T follicular helper cell (primary cell): ENCODE measurements at places on chromosomes 2 and 18.

DNA sequence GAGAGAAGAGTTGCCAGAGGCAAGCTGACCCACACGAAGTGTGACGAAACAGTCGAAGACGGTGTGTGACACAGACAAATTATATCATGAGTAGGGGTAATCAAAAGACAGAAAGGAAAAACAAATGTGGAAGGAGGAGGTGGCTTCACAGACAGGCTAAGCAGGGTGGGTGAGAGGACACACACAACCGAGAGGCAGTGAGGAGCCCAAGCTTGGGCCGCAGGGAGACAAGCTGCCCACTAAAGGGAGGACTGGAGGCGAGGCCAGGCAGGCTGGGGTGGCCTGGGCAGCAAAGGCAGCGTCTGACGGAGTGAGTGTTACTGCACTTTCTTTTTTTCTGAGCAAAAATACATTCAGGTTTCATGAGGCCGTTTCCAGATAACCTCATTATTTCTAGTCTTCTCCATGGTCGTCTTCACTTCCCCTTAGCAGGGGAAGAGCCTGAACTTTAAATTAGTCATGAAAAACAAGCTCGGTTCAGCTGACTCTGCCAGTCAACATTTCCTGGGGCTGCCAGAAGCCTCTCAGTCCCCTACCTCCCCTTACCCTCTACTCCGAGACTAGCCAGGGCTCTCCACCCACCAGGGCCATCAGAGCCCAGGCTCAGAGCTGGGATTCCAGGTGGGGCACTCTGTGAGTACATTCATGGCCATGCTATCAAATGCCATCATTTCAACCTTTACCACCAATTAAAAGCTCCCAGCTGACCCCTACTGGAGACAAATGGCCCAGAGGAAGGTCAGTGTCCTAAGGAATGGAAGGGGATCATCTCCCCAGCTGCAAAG, 13.8 kb upstream of the ZFP36L2 start:
- DNase-seq: no peak

DNA sequence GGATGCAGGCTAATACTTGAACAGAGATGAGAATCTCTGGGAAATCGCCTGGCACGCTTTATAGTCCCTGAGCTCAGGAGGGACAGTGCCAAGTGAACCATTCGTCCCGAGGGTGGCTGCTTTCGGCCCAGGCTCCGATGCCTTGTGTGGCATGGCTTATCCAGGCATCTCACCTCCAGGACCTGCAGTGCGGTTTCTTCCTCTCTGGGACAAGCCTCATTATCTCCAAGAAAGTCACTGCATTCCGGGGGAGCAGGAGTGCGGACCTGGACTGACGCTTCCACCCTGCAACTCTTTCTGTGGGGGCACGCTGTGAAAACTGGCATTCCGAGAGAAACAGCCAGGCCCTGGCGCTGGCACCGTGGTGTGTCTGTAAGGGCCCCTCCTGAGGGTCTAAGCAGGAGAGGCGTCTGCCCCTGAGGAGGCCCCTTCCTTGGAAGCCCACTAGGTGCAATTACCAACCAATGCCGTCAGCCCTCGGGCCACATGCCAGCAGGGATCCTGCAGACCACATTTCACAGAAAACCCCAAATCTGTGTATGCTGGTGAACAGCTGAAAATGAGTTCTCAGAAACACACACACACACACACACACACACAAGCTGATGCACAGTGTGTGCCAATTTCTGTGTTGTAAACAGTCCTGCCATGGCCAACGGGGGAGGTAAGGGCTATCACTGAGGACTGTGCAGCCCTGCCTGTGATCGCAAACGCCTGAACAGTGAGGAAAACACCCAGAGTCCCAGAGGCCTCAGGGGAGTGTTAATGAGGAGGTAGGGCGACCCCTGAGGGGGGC, 351.9 kb upstream of the SALL3 start:
- no peak for DNase-seq

DNA sequence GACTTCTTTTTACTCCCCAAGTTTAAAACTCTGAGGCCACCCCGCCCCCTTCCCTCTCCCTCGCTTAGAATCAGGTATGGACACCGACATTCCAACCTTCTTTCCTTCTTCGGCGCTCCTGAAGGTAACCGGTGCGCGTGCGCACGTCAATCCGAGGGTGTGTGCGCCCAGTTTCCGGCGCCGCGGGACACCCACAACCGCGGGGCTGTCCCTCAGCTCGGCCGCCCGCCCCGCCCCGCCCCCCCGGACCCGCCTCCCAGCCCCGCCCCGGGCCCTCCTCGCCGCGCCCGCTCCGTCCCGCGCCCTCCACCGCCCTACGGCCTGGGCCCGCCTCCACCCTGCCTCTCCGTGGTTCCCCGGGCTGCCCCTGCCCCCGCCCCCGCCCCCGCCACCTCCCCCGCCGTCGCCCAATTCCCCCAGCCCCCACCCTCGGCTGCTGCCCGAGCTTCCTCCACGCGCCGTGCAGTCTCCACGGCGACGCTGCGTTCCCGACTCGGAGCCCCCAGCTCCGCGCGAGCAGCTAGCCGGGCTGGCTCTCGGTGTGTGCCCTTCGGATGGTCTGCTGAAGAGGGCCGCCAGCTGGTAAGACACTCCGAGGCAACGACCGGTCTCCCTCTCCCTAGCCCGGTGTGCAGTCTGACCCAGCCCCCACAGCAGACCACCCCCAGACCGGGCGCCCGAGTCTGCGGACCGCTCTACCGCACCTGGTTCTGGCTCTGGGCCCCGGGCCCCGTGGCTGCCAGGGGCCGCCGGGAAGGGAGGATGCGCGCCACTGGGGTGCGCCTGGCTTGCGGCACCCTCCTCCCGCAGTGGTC, 635 bp downstream of the ERICH2 start:
- DNase-seq: peak; percentile 16

DNA sequence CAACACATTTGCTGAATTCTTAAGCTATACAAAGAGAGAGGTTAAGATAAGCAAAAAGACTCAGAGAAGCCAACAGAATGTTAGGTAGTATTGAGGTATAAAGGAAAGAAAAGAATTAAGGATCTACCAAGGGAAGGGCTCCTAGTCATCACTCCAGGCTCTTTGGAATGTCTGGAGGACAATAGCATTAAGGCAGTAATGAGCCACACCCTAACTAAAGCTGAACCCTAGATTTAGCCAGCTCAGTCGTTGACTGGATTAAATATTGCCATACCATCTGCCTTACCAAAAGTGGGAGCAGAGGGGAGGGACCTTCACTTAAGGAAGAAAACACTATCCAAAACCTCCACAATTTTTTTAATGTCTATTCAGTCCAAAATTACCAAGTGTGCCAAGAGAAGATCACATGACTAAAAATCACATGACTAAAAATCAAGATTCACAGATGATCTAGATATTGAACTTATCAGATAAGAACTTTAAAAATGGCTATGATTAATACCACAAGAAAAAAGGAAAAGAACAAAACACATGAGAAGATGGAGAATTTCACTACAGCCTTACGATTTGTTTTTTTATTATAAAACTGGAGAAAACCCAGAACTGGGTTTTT, 59.7 kb downstream of the EXOC6B start:
- DNase-seq: no peak

DNA sequence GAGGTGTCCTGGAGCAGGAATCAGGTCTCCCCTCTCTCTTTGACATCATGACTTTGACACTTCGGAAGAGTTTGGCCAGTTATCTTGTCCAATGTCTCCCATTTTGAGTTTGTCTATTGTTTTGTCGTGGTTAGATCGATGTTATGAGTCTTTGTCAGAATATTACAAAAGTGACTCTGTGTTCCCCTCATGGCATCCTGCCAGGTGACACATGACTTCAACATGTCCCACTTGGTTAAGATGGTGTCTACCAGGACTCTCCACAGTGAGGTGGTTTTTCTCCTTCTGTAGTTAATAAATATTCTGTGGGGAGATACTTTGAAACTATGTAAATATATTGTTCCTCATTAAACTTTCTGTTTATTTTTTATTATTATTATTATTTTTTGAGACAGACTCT, 76.6 kb upstream of the BZW1 start:
- DNase-seq: no peak

- DNase-seq: no peak
Observed at GRCh38 chr2:28506112-28506910, 10.5 kb downstream of the PLB1 start.
